ENCODE measurements at places on chromosomes 2 and 18.

GRCh38 chr18:54734059-54734458 is 94.2 kb upstream of the RAB27B start:
- DNase-seq: no peak

GRCh38 chr2:54613794-54614257 is 109.6 kb upstream of the EML6 start:
- DNase-seq: peak; percentile 43

DNA sequence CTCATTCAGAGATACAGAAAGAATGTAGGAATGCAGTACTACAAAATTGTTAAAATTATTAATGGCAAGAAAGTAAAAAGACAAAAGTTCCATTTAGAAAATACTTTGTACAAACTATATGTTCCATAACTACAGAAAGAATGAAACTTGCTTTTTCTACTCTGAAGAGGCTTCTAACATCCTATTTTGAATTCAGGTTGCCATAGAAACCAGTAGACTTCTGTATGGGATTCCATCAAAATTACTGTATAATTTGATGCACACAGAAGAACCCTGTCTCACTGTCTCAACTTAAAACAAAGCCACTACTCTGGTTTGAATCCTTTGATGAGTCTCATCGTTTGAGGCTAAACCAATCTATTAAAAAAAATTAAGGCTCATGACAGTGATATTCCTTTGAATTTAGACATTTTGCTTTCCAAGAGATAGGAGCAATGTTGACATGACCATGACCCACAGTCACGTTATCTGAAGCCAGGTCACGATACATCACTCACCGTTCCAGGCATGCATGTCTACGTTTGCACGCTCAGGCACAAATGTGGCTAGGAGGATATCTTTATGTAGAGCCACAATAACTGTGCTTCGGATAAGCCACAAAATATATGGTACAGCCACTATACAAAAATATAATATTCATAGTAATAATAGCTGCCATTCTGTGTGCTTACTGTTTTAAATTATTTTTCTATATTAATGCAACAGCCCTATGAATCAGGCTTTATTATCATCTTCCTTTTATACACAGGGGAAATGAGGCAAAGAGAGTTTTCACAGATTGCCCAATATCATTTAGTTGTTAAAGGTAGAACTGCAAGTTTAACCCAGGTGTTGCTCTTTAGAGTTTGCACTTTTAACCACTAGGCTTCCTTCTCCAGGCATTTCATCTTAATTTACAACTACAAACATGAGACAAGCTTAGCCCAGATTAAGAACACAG is 82.4 kb downstream of the CACNB4 start:
- no peak for DNase-seq

- no peak for DNase-seq
Observed at GRCh38 chr2:140440815-140441214, 1660.6 kb upstream of the NXPH2 start.

DNA sequence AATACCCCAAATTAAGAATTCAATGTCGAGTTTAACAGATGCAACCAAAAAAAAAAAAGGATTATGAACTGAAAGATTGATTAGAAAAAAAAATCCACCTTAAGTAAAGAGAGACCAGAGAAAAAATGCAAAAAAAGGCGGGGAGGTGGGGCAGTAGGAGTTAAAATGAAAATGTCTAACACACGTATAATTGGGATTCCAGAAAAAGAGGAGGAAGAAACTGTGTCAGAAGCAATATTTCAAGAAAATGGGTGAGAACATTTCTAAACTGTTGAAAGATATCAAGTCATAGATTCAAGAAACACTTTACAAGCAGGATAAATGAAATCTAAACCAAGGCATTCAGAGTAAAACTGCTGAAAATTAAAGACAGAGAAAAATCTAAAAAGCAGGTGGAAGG is 226.9 kb downstream of the KLHL29 start:
- no peak for DNase-seq

DNA sequence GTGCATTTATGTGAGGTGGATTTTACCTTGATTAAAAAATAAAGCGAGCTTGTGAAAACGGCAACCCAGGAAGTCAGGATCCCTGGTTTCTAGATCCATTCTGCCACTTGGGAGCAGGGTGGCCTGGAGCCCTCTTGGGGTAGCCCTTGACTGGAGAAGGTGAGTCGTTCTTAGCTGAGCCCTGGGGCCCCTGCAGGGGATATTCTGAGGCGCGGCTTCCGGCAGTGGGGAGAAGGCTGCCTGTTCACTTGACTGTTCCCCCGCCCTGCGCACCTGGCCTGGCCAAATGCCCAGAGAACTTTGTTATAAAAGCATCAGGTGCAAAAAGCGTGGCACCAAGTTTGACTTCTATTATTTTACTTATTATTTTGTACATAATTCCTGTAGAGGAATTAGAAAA is 221.9 kb downstream of the DYSF start:
- DNase-seq: no peak

DNA sequence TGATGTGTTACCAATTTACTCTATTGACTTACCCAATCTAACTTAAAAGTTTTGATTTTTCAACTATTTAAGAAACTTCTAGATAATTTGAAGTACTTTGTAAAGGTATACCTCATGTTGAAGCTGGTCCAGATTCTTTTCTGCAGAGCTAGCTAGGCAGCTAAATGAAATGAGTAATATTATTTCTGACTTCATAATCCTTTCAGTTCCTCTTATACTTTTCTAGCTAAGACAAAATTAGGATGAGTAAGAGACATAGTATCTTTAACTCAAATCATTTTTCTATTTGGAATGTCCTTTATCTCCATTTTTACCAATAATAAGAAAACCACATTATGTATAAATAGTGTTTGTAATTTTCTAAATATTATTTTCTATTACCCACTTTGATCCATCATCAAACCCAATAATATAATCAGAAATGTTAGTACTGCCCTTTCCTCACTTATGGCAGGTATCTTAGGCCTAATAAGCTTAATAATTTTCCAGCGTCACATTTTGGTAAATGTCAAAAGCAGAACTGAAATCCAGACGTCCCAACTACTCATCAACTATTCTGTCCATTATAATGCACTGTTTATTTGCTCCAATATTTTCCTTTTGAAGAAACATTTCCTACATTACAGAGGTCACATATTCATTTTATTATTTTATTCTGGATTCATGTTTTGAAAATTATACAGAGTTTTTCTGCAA is 456.6 kb downstream of the THSD7B start:
- DNase-seq: no peak

DNA sequence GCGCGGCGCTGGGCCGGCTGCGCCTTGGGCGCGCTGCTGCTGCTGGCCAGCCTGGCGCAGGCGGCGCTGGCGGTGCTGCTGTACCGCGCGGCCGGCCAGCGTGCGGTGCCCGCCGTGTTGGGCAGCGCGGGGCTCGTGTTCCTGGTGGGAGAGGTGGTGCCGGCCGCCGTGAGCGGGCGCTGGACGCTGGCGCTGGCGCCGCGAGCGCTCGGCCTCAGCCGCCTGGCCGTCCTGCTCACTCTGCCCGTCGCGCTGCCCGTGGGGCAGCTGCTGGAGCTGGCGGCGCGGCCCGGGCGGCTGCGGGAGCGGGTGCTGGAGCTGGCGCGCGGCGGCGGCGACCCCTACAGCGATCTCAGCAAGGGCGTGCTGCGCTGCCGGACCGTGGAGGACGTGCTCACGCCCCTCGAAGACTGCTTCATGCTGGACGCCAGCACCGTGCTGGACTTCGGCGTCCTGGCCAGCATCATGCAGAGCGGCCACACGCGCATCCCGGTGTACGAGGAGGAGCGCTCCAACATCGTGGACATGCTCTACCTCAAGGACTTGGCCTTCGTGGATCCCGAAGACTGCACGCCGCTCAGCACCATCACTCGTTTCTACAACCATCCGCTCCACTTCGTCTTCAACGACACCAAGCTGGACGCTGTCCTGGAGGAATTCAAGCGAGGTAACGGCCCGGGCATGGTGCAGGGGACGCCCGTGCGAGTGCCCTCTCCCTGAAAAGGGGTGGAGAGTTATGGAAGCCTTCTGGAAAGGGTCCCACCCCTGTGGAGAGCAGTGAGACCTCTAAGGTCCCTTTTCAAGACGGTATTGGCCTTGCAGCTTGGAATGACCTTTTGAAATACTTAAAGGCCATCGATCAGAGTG is 1.0 kb downstream of the CNNM3 start:
- DNase-seq: no peak

GRCh38 chr18:28147674-28148171 is 29.2 kb downstream of the CDH2 start:
- no peak for DNase-seq

DNA sequence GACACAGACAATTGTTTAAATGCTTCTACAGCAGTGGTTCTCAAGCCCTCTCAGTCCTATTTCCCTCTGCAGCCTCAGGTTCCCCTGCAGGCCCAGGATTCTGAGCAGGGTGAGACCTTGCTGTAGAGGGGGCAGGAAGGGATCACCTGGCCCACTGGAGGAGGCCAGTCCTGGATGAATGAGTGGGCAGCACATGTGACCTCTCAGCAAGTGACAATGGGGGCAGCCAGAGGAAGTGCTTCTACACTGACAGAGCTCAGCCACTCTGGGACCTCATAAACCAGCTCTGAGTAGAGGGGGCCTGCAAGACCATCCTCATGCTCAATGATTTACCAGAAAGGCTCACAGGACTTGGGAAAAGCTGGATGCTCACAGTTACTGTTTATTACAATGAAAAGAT is 63.2 kb downstream of the ASB1 start:
- DNase-seq: no peak

- no peak for DNase-seq
Observed at GRCh38 chr2:240909216-240909974, 3.3 kb downstream of the CROCC2 start.

- no peak for DNase-seq
Observed at GRCh38 chr2:100580367-100581276, 17.8 kb downstream of the PDCL3 start.

- DNase-seq: no peak
Observed at GRCh38 chr18:23793985-23794867, 105.0 kb downstream of the LAMA3 start.

- no peak for DNase-seq
Observed at GRCh38 chr2:142952793-142953494, 75.5 kb downstream of the KYNU start.

- DNase-seq: no peak
Observed at GRCh38 chr2:217902379-217903141, 100.2 kb downstream of the TNS1 start.

DNA sequence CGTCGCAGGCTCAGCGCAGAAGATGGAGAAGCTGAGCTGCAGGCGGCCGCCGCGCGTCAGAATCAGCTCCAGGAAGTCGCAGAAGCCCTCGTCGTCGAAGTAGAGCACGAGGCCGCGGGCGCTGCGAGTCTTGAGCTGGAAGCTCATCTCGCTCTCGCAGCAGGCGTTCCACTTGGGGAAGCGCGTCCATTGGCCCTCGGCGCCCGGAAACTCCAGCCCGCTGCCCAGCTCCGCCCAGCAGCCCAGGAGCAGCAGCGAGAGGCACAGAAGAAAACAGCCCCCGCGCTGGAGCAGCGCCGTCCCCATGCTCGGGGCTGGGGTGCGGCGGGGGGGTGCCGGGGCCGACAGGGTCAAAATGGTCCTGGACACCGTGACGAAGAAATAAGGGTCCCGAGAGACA is 4.0 kb downstream of the NRXN1 start:
- no peak for DNase-seq

- peak; percentile 43 for DNase-seq
Observed at GRCh38 chr2:84971510-84972206, 697 bp downstream of the KCMF1 start.

- no peak for DNase-seq
Observed at GRCh38 chr2:215917953-215918620, 95.3 kb downstream of the MREG start.

DNA sequence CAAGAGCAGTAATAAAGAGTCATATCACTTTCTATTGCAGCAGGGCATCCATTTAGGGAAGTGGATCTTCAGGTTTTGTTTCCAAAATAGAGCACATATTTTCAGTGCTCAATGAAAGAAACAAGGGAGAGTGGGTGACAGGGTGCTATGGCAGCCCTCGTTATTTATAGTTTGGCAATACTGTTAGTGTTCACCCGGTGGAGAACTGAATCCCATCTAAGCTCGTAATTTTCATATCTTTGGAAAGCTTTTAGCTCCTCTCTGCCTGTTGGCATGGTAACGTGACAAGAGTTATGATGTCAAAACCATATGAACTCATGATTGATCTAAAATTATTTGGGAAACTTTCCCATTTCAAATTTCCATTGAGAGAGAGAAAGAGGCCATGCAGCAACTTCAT is 331.9 kb downstream of the LRRTM1 start:
- DNase-seq: no peak

DNA sequence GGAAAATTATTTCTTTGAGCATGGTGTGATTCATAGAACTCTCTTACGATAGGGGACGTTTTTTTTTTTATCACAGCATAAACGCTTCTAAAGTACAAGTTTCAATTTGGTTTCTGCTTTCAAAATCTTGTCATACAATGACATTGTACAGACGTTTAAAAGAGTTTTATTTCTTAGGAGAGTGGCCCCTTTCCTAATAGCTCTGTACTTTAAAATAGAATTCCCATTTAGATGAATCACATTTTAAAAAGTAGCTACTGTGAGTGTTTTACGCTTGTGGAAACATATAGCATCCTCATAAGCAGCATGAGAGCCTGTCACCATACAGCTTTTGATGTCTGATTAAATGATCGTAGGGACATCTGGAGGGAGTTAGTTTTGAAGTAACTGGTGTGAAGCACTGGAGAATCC is 510.9 kb downstream of the PARD3B start:
- no peak for DNase-seq

DNA sequence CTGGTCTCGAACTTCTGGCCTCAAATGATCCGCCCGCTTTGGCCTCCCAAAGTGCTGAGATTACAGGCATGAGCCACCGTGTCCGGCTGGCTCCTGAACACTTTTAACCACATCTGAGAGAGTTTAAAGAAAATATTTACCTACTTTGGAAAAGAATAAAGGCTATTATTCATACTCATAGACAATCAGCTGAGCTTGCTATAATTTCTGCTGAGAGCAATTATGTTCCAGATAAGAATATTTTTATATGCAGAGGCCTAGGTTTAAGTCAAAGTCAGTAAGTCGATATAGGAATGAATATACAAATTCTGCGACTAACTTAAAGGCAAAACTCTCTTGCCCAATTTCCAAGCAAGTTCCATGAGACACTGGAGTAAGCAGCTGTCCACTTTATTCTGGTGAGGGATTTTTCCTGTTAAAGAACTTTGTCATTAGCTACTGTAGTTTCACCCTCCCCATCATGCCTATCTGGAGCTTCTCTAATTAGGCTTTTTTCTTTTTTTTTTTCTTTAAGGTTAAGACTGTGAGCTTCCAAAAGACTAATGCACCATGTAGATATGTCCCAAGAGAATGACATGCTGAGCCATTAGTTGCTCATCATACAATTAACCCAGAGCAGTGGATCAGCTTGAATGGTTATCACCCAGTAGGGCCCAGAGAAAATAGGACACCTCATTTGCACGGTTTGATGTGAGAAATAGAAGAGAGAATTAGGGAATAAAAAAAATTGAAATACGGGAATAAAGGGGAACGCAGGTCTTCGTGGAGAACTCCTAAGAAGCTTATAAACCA is 260.1 kb downstream of the KCNE4 start:
- DNase-seq: no peak
